ENCODE measurements at places on chromosomes 13 and 19.

DNA sequence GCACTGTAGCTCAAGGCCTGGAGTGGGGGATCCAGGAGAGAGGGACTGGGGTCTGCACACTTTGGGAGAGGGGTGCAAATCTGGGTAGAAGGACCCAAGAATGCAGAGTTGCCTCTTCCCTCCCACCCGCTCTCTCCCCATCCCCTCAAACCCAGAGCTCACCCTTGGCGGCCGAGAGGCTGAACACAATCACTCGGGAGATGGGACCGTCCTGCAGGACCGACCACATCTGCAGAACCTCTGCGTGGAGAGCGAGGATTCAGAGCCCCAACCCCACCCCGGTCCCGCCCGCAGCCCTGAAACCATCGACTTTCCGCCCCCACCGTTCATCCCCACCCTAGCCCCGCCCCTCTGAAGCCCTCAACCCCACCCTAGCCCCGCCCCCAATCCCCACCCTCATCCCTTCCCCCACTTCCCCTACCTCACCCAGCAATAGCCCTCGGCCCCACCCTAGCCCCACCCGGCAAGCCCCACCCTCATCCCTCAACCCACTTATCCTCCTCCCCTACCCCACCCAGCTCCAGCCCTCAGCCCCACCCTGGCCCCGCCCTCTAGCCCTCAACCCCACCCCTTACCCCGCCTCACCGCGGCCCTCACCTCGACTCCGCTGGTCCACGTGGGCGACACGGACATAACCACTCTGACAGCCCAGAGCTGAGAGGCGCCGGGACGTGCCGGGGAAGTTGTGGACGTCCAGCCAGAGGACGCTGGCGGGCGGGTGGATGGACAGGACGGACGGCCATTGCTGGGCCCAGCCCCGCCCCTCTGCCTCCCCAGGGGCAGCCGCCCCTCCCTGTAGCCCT, 4.1 kb downstream of the KPTN start:
- DNase-seq: no peak

- DNase-seq: no peak
These were observed 1.5 kb downstream of the CALM3 start for GRCh38 chr19:46602392-46603194.

GRCh38 chr19:46040952-46041500, at the start of gene IGFL4:
Gene IGFL4 (minus strand): TSS chr19:46041002. CDS start chr19:46040962, 40 bp downstream.
- peak; percentile 47 for DNase-seq

DNA sequence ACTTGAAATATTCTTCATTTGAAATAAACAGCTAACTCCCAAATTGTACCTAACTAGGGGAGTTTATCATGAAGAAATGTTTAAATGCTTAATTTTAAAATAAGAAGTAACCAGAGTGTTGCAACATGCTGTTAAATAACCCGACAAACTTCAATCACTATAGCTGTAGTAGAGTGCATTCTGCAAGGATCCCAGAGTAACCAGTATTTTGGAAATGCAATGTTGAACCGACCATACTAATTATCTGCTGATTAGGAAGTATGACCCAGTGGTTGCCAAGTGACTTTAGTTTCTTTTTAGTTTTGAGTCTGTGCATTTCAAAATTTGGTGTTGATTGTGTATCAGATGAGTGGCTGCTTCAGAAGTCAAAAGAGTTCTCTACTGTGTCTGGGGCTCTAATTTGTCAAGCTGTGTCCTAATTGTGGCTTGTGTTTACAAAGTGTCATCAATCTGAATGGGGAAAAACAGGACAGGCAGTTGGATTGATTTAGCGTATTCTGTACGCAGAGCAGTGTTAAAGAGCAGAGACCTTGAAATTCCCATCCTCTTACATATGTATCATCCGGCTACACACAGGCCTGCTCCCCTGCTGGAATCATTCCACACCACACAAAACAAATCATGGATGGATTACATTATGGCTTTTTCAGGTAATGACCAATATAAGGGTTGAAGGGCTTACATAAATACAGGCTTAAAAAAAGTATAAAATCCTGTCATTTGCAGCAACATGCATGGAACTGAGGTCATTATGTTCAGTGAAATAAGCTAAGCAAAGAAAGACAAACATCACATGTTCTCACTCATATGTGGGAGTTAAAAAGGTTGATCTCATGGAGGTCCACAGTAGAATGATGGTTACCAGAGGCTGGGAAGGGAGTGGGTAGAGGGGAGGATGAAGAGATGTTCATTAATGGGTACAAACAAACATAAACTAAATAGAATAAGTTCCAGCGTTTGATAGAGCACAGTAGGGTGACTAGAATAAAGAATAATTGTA, 351.5 kb downstream of the KLF12 start:
- no peak for DNase-seq

- peak; percentile 82 for DNase-seq
These were observed 4.3 kb downstream of the CYP2B6 start for GRCh38 chr19:40995355-40995754.

GRCh38 chr13:114027826-114028225, 54.0 kb upstream of the C13orf46 start:
- no peak for DNase-seq

DNA sequence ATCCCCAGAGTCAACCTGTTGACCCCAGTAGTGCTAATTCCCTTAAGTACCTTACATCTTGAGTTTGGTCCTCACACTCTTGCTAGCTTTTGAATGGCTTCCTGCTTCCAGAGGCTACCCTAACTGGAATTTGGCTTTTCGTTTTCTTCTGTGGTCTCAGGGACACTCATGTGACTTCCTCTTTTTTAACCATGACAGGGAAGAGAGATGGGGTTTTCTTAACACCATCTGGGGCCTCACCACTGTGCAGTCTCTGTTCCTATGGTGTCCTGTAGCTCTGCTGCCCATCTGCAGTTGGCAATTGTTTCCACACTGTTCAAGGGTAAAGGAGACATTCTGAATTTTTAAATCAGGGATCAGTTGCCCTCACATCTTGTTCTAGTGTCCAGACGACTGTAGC, 66.7 kb downstream of the SLC10A2 start:
- no peak for DNase-seq

DNA sequence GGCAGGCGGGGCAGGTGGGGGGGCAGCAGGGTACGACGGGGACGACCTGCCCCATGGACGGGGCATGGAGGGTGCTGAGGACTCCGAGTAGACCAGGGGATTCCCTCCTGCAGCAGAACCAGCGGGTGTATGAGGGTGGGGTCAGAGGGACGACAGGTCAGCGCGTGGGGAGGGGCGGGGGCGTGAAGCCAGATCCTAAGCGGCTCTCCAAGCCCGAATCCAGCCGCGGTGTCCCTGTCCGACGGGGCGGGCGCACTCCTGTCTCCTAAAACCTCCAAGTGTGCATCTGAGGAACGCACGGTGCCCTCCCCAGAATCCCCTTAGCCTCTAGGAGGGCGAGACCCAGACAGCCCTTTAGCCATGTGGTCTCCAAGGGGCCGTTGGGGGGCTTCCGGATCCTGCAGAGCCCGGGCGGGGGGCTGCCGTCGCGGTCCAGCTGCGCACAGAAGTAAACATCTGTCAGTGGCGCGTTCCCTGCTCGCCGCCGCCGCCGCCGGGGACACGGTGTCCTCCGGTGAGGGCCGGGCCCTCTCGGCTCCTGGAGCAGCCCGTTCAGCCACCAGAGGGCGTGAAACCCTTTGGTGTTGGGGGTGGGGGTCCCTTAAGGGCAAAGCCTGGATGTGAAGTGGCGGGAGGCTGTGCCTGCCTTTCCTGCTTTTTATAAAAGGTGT, 730 bp downstream of the NRTN start:
- no peak for DNase-seq

DNA sequence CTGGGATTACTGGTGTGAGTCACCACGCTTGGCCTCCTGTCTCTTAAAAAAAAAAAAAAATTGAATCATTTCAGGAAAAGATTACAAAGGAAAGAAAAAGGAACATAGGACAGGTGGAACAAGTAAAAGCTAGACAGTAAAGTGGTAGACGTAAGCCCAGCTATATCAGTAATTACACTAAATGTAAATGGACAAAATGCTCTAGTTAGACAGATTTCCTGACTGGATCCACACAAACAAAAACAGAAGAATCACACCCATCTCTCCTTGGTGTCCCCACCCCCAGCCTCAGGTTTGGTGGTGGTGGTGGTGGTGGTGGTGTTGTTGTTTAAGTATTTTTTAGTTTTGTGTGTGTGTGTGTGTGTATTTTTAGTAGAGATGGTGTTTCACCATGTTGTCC, 6.3 kb upstream of the SPIB start:
- no peak for DNase-seq

GRCh38 chr19:33214596-33214995, 11.1 kb downstream of the SLC7A10 start:
- peak; percentile 10 for DNase-seq

All from bronchial epithelial cell (primary cell).